Endothelial cell of coronary artery (primary cell): ENCODE measurements at places on chromosomes 13 and 19. TPM values are rescaled to one million over a fixed set of nuclear protein-coding genes. Genes with fewer than 3 reads are reported as not detected.

Gene NR1H2
- total RNA-seq = 45.4 and 67.3 TPM in 2 replicates

Gene IGFL4
- total RNA-seq = not detected in 2 replicates

Gene PBX4
- total RNA-seq = not detected in 2 replicates

Gene MBD3L3
- not detected in 2 replicates for total RNA-seq

Gene LAIR1
- not detected in 2 replicates for total RNA-seq

Gene C5AR1
- total RNA-seq = not detected in 2 replicates

Gene ZNF844
- total RNA-seq = 1.1 and 2.8 TPM in 2 replicates

Gene RNF225
- total RNA-seq = 0.09 TPM in 1 of 2 replicates, not detected in the other

Gene ARHGEF7
- 137 and 164 TPM in 2 replicates for total RNA-seq

Gene DCT
- total RNA-seq = not detected in 2 replicates

Gene ZNF417
- 13.1 and 16.8 TPM in 2 replicates for total RNA-seq
